ENCODE measurements at places on chromosomes 7 and 10.

GRCh38 chr7:128170461-128170860 is 70.6 kb upstream of the LEP start:
- no peak for DNase-seq

DNA sequence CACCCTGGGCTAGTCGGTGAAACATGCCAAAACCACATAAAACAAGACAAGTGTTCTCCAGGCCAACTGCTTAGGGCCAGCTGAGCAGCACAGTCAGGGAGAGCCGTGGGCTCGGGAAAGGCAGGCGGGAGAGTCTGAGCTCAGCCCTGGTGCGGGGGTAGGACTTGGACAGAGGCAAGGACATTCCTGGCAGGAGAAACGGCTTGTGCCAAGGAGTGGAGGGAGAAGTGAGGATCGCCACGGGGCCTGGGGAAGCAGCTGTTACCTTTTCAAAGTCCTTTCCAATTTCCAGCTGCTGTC is 4.2 kb downstream of the ELN start:
- DNase-seq, result no peak

GRCh38 chr7:43669286-43670081 is 59.8 kb downstream of the COA1 start:
- no peak for DNase-seq

DNA sequence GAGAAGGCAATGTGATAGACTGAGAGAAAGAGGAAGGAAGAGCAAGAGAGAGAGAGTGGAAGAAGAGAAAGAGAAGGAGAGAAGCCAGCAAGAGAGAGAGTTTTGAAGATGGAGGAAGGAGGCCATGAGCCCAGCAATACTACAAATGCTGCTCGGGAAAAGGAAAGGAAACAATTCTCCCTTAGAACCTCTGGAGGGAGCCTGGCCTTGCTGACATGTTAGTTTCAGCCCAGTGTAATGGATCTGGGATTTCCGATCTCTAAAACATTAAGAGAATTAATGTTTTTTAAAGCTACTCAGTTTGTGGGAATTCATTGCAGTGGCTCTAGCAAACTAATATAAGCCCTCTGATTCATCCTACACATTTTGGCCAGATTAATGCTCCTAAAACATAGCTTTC is 206.8 kb upstream of the MTPN start:
- DNase-seq, result no peak

DNA sequence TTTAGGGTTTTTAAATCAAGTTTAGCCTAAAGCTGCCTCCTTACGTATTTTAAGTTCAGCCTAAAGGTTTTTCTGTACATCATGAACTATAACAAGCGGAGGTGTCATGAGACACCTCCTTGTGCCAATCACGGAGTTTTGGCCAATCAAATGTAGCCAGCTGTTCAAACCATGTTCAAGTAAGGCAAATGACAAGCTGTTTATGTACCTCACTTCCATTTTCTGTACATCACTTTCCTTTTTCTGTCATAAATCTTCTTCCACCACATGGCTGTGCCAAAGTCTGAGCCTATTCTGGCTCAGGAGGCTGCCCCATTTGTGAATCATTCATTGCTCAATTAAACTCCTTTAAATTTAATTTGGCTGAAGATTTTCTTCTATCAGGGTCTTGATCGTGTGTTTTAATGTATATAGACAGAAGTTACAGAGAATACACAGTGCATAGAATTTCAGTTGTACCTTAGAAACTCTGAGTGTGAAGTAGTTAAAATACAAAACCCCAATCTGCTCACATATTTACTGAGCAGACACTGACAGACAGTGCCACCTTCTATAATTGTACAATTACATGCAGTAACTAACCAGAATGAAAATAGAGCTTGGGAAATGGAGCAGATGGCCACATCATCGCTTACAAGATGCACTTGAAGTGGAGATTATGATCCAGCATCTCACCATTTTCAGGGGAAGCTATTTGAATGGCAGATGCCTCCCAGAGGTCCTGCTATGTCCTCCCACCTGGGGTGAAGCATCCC is 76.9 kb upstream of the LANCL2 start:
- DNase-seq, result no peak

GRCh38 chr7:34361663-34362250 is 296.3 kb upstream of the NPSR1 start:
- DNase-seq, result no peak

DNA sequence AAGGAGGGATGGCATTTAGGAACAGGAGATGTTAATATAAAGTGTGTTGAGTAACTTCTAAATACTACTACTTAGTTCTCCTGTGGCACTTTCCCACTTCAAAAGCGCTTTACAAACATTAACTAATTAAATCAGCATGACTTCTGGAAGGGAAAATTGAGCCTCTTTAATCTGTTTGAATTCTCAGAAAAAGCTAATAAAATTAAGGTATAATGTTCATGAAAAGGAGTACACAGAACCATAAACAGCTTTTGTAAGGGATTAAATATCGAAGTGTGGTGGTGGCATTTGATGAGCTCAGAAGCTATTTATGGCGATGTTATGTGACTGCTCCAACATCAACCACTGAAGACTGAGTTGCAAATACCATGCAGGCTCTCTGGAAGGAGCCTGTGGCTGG is 10.2 kb upstream of the VAX1 start:
- no peak for DNase-seq

DNA sequence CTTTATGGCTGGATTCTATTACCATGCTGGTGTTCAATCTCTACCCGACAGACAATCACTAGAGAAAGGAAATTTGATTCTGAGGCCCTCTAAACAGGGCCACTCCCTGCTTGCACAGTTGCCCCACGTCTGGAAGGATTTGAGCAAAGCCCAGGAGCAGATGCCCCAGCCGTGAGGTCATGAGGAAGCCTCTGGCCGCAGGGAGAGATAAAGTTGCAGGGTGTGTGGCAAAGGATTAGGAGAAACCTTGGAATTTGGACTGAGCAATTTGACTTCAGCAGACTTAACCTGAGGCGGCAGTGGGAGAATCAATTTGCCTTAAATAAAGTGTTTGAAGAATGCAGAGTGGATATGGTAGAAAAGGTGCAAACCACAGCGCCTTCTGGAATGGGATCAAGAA is 40.2 kb upstream of the KLF6 start:
- no peak for DNase-seq

- DNase-seq, result no peak
Measured at GRCh38 chr7:49389871-49390479, 383.5 kb upstream of the VWC2 start.

Measured in NCI-H2029 (cell line).